GM23338 (cell line): ENCODE measurements at places on chromosomes 2 and 18.

DNA sequence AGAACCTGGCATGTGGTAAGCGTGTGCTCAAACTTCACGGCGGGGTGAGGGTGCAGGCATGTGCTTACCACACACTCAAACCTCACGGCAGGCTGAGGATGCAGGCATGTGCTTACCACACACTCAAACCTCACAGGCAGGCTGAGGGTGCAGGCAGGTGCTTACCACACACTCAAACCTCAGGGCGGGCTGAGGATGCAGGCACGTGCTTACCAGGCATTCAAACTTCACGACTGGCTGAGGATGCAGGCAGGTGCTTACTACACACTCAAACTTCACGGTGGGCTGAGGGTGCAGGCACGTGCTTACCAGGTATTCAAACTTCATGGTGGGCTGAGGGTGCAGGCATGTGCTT is 105.0 kb upstream of the ALKAL2 start:
- no peak overlapping the region for H3K4me3 ChIP-seq
- no peaks in the 10 kb centered on the region for H3K27me3 ChIP-seq
- H3K27ac ChIP-seq, result no peak overlapping the region
- H3K4me1 ChIP-seq, result no peaks in the 10 kb centered on the region

DNA sequence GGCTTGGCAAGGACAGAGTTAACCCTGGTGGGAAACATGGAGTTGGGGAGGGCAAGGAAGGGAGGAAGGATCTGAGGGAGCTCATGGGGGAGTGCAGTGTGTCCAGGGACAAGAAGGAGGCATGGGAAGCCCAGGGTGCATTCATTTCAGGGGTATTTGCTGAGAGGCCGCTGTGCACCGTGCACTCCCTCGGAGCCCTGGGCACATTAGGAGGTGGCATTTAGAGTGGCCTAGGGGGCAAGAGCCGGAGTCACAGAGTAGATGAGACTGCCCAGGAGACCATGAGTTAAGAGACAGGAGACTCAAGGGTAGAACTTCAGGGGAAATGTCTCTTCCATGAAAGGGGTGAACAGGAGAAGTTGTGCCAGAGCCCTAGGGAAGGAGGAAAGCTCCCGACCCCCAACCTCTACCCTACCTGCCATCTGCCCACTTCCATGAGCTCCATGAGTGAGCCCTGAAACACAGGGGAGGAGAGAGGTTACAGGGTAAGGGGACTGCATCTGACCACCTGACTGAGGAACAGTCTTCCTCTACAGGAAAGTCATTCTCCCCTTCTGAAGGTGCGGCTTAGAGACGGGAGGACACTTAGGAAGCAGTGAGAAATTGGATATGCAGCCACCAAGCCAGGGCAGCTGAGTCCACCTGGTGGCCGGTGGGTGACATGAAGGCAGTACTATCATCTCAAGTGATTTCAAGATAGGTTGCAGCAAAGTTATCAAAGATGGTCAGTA is 58.5 kb upstream of the COPS8 start:
- no peaks in the 10 kb centered on the region for H3K36me3 ChIP-seq
- H3K27ac ChIP-seq, result no peak overlapping the region
- no peaks in the 10 kb centered on the region for H3K27me3 ChIP-seq
- H3K4me3 ChIP-seq, result no peak overlapping the region
- DNase-seq, result peak; percentile 83

DNA sequence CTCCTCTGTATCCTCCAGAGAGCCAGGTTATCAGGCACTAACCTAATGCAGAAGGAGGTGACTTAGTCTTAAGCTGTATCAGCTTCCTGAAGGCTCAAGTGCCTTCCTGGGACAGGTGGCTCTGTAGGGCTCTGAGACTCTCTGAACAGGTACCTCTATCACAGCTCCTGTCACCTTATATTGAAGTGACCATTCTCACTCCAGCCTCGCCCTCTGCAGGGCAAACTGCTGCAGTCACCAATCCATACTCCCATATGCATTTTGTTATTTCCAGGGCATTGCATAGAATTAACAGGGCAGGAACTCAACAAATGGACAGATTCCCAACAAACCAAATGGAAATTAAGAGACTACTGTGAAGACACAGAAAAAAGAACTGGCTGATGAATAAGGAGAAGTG is 203.0 kb upstream of the REV1 start:
- no peak overlapping the region for H3K27ac ChIP-seq
- no peaks in the 10 kb centered on the region for H3K36me3 ChIP-seq
- H3K27me3 ChIP-seq, result no peaks in the 10 kb centered on the region
- H3K4me1 ChIP-seq, result no peaks in the 10 kb centered on the region
- no peak overlapping the region for H3K4me3 ChIP-seq
- DNase-seq, result peak; percentile 33

DNA sequence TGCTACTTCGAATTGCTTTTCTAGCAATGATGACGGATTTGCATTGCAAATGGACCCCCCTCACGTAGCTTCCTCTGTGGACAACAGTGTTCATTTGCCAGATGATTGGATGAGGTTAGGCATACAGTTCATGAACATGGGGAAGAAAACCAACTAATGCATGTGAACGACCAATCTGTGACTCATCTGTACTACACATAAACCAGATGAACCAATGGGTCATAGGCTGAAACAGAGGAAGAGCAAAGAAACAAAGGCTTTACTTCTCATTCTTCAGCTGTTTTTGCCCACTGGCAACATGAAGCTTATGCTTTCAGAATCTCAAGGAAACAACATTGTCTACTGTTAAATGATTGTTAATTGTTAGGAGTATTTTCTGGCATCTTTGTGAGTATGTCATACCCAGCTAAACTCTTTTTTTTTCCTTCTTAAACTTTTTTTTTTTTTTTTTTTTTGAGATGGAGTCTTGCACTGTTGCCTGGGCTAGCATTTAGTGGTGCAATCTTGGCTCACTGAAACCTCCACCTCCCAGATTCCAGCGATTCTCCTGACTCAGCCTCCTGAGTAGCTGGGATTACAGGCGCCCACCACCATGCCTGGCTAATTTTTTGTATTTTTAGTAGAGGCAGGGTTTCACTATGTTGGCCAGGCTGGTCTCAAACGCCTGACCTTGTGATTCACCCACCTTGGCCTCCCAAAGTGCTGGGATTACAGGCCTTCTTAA is 35.5 kb downstream of the EFEMP1 start:
- H3K27me3 ChIP-seq, result no peaks in the 10 kb centered on the region
- H3K4me3 ChIP-seq, result no peak overlapping the region
- no peaks in the 10 kb centered on the region; the same call in 1 of the 2 replicates for H3K36me3 ChIP-seq
- DNase-seq, result no peak

- no peaks in the 10 kb centered on the region for H3K36me3 ChIP-seq
- peaks cover 64% of the 10 kb centered on the region for H3K27me3 ChIP-seq
- H3K27ac ChIP-seq, result no peak overlapping the region
- DNase-seq, result peak; percentile 80
Measured at GRCh38 chr2:100818606-100819369, 1.2 kb upstream of the NPAS2 start.

DNA sequence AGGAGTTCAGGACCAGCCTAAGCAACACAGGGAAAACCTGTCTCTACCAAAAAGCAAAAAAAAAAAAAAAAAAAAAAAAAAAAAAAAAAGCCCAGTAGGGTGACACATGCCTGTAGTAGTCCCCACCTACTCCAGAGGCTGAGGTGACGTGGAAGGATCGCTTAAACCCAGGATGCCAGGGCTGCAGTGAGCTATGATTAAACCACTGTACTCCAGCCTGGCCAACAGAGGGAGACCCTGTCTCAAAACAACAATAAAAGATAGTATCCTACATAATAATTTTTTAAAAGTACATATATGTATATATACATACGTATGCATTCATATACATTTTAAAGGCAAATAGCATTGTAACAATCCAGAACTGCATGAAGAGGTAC is 51.7 kb downstream of the SOS1 start:
- DNase-seq, result no peak
- H3K27ac ChIP-seq, result no peak overlapping the region
- no peaks in the 10 kb centered on the region for H3K36me3 ChIP-seq

DNA sequence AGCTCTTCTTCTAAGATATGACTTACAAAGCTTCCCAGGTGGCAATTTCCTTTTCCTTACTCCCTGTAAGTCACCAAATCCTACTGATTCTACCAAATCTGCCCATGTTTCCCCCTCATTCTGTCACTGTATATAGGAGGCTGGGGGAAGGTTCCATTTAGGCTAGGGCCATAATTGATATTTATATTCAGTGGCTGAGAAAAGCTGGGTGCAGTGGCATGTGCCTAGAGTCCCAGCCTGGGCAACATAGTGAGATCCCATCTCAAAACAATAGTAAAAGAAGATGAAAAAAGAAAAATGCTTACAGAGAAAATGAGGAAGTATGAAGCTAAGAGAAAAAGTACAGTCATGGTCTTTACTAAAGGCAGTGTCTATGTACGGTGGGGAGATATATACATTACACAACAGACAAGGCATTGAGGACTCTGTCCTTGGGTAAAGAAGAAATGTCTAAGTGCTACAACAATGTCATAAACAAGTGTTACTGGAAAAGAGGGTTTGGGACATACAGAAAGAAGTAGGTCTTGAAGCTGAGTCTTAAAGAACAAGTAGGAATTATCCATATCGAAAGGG is 4.8 kb downstream of the CWC22 start:
- DNase-seq, result no peak
- no peak overlapping the region for H3K4me3 ChIP-seq
- H3K27ac ChIP-seq, result no peak overlapping the region
- H3K27me3 ChIP-seq, result no peaks in the 10 kb centered on the region
- H3K36me3 ChIP-seq, result no peaks in the 10 kb centered on the region

DNA sequence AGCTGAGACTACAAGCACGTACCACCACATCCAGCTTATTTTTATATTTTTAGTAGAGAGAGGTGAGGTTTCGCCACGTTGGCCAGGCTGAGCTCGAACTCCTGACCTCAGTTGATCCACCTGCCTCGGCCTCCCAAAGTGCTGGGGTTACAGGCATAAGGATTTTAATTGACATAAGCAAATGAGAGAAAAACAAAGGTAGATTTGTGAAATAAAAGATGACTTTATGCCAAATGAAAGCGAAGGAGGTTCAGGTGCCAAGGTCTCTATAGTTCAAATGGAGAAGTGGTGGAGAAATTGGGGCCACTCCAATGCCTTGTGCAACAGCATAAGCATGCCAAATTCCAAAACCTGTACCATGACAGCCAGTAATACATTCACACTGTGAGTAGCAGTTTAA is 180.6 kb downstream of the MREG start:
- no peaks in the 10 kb centered on the region for H3K27me3 ChIP-seq
- no peak for DNase-seq
- no peaks in the 10 kb centered on the region for H3K36me3 ChIP-seq
- no peaks in the 10 kb centered on the region for H3K4me1 ChIP-seq
- H3K4me3 ChIP-seq, result no peak overlapping the region
